ENCODE measurements at places on chromosomes 3 and 15.

- no peak for DNase-seq
Observed at GRCh38 chr15:98875309-98875708, 132.3 kb downstream of the PGPEP1L start.

DNA sequence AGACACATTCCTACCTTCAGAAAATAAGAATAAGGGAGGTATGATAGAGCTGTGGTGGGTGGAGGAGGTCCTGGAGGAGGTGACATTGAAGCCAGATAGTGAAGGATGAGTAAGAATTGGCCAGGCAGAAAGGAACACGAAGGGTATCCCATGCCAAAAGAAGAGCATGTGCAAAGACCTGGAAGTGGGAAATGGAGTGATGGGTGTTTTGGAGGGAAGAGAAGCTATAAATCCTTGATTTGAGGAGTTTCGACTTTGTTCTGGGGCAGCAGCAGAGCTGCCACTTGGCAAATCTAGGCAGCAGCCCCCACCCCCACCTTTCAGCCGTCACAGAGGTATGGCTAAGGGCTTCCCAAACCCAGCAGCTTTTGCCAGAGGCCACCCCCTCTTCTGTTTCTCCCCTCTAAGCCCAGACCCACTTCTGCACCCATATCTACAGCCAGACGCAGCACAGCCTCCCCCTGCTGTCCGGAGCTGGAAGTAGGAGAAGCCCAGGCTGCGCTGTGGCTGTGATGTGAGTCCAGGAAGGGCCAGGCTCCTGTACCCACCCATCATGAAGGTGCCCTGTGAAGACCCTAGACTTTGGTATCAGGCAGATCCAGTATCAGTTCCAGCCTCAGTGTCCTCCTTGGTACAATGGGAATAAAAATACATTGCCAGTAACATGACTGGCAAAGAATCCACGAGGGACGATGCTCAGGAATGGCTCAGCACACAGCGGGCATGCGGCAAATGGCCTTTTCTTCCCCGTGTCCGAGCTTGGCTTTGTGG lies 188.7 kb upstream of the LINGO1 start:
- DNase-seq: no peak

- no peak for DNase-seq
Observed at GRCh38 chr3:13020159-13020750, 53.0 kb downstream of the IQSEC1 start.

DNA sequence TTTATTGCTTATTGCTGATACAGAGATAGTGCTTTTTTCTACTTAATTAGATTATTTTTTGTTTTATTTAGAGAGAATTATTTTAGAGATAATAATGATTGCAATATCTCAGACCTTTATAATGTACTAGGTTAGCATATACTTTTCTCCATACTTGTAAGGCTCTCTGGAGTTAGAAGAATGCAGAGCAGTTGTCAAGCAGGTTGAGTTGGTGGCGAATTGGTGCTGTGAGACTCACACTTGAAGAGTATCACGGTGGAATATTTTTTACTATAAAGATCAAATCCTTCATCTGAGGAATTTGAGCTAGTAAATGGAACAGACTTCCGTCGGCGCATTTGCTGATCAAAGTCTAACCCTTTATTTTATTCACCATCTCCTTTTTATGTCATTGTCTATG lies 47.3 kb upstream of the MDFIC2 start:
- no peak for DNase-seq

DNA sequence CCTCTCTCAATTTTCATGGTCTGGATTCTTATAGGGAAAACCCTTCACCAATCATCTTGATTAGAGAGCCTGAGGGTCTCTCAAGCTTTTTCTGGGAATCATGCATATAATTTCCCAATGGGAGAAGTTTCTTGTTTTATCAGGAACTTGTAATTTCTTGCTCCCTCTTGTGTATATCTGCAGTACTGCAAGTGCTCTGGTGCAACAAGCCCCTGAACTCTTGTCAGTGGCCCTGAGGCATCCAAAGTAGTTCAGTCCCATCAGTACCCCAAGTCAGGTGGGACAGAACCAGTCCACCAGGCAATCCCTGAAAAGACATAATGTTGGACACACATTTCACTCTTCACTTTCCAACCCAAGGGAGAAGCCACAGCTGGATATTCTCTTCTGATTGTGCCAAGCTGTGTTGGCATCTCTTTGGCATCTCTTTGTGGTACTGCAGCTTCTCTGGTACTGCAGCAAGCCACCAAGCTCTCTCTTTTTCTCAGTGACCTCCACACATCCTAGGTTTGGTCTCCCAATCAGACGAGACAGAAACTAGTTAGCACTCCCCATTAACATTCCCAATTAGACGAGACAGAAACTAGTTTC lies 214.5 kb downstream of the ZIC4 start:
- no peak for DNase-seq

DNA sequence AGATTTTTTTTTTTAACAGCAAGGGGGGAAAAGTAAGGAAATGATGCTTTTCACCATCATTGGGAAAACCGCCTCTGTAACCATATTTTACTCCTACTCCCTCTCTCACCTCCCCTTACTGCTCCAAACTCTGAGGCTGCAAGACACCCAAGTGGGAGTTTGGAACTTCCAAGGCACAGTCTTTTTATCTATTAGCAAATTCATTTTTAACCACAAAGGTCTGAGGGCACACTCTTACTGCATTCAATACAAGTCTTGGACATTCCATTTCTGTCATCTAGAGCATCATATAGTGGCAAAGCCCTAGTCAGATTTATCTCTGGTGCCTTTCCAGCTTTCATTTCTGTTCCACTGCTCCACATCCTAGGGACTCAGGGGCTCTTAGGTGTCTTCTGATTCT lies 13.2 kb downstream of the FAM162A start:
- no peak for DNase-seq

GRCh38 chr3:40290396-40290795 lies 19.1 kb upstream of the EIF1B start:
- DNase-seq: no peak

- DNase-seq: no peak
Observed at GRCh38 chr3:3464131-3464530, 284.6 kb upstream of the CRBN start.

DNA sequence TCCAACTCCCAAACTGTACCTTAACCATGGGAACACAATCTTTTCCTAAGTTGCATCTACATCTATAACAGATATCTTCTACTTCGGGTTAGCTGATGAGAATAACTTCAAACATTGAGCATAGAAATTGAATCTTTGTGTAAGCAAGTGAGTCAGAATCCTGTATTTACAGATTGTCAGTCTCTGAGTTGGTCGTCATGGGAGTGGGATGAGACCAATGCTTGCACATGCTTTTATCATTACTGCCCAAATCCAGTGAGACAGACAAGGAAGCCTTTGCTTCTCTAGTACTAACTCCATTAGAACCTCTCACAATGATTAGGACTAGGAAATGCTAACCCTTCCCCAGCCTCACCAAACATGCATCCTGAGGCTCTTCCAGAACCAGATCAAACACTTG lies 587.1 kb upstream of the ZNF717 start:
- no peak for DNase-seq

GRCh38 chr3:128351546-128351945 lies 115.1 kb downstream of the DNAJB8 start:
- no peak for DNase-seq

DNA sequence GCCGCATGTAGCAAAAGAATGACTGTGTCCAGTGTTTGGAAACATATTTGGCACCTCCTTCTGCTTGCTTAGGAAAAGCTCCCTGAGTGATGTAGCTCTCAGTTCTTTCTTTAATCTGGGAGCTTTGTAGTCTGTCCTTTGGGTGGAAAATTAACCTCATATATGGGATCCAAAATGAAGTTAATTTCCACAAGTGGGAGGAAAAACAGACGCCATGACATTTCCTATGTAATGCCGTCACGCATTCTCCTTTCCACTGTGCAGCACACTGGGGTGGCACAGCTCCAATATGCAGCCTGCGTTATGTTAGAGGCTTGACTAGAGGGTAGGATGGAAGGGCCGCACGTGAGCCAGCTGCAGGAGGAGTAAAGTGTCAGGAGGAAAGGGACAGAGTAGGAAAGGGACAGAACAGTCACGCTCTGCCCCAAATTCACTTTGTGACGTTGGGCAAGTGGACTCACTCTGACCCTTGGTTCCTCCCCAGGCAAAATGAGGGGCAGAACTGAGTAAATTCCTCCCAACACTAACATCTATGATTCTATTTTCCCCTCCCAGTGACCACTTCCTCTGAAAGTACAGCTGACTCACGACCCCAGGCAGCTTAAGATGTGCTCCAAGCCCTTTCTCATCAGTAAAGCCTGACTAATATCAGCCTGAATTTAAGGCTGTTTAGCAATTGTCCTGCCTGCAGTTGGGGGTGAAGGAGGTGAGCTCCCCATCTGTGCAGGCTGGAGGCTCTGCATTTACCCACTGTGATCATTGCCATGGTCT lies 176.5 kb upstream of the PFN2 start:
- DNase-seq: no peak

DNA sequence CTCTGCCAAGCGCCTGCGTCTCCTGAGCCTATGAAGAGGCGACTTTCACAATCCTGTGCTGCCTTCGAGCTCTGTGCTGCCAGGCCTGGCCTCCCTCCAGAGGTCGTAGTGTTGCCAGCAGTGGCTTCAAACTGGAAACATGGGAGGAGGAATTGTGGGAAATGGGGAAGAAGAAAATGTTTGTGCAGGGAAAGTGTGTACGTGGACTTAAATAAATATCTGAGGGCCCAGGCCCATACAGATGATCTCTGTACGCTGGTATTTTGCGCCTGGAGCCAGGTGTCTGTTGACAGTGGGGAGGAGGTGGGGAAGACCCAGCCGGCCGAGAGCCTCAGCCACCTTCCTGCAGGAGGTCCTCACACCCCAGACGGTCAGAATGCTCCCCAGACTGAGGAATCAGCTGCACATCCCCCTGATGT lies 44.6 kb downstream of the ZBTB38 start:
- DNase-seq: no peak

GRCh38 chr15:52093539-52094510 lies 18.8 kb downstream of the BCL2L10 start:
- no peak for DNase-seq

GRCh38 chr15:95475067-95475466 lies 855.4 kb upstream of the NR2F2 start:
- no peak for DNase-seq

DNA sequence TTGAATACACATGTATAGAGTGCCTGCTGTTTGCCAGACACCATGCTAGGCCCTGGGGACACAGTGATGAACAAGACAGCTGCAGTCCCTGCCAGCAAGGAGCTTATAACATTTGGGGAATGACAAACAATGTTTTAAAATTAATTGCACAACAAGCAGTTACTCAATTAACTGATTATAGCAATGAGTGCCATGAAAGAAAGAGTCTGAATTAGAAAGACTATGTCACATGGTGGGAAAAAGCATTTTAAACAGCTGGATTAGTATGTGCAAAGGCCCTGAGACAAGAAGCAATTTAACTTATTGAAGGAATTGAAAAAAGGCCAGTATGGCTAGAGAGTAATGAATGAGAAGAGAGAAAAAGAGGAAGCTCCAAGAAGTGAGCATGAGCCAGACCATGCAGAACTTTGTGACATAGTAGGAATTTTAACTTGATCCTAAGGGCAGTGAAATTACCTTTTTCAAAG lies 64.5 kb upstream of the PLXNA1 start:
- no peak for DNase-seq
